GM23338 (cell line): ENCODE measurements at places on chromosomes 5 and 9. TPM values are rescaled to one million over a fixed set of nuclear protein-coding genes. Genes with fewer than 3 reads are reported as not detected.

DNA sequence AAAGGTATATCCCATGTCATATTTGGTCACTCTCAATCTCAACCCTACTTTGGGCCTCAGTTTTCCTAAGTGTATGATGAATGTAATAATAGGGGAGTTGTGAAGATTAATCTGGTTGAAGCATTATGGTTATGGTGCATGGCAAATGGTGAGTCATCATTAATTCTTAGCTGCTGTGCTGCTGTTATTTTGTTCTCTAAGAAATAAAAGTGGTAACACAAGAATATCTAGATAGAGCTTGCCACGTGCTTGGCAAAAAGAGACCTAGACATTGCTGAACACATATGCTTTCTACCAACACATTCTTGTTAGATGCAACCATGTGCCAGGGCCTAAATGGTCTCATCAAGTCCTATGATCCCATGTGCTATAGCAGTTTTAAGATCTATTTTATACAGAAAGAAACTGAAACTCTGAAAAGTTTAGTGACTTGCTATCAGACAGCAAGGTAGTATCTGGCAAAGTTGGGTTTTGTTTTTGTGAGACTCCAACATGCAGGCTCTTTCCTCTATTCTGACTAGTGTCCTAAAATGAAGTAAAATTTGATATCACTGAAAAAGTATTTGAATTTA lies 699.9 kb upstream of the MEF2C start:
- H3K27ac ChIP-seq = no peak overlapping the region
- peaks cover 16% of the 10 kb centered on the region for H3K4me1 ChIP-seq
- H3K36me3 ChIP-seq = no peaks in the 10 kb centered on the region
- no peak overlapping the region for H3K4me3 ChIP-seq
- no peak for DNase-seq

DNA sequence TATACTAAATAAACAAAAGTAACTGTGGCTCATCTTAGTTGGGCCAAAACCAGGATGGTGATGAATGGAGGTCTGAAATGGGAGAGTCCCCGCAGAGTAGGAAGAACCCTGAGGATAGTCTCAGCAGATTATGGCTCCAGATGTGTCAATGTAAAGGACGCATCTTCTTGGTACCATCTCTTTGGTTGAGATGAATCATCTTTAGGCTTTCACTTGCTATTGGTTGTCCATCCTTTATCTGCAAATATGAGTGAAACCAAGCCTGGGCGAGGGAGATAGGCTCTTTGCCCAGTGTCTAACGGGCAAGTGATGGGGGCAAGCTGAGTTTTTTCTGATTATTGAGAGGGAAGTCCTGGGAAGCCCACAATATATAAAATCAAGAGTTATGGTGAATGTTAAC lies 19.4 kb upstream of the LCP2 start:
- no peaks in the 10 kb centered on the region for H3K36me3 ChIP-seq
- no peak overlapping the region for H3K4me3 ChIP-seq
- no peak overlapping the region for H3K27ac ChIP-seq
- H3K4me1 ChIP-seq = no peaks in the 10 kb centered on the region; the same call in 1 of the 2 replicates
- no peak for DNase-seq

DNA sequence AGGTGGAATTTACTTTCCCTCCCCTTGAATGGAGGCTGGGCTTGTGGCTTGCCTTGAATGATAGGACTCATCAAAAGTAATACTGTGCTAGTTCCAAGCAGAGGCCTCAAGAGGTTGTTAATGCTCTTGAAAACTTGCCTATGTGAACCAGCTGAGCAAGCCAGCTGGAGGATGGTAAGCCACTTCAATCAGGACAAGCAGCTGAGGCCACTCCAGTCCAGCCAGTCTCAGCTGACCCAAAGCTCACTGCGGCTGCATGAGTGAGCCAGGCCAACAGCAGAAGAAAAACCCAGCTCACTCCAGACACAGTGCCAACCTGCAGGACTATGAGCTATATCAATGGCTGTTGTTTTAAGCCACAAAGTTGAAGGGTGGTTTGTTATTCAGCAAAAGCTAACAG lies 182.8 kb downstream of the MCTP1 start:
- no peaks in the 10 kb centered on the region for H3K4me1 ChIP-seq
- H3K27me3 ChIP-seq = no peaks in the 10 kb centered on the region
- H3K4me3 ChIP-seq = no peak overlapping the region
- H3K27ac ChIP-seq = no peak overlapping the region
- DNase-seq = no peak
- H3K36me3 ChIP-seq = no peaks in the 10 kb centered on the region

- H3K36me3 ChIP-seq = no peaks in the 10 kb centered on the region
- H3K27me3 ChIP-seq = no peaks in the 10 kb centered on the region
- H3K4me3 ChIP-seq = no peak overlapping the region
- DNase-seq = no peak
- H3K27ac ChIP-seq = no peak overlapping the region
- no peaks in the 10 kb centered on the region for H3K4me1 ChIP-seq
These were observed 109.1 kb upstream of the PTGER4 start for GRCh38 chr5:40570408-40571129.

The GHR gene
- total RNA-seq = 0.39 and 1.9 TPM in 2 replicates

The SAXO1 gene
- total RNA-seq = not detected in 2 replicates

GRCh38 chr9:85215961-85216360 lies 525.8 kb downstream of the AGTPBP1 start:
- H3K27me3 ChIP-seq = no peaks in the 10 kb centered on the region
- no peak for DNase-seq
- peaks cover 25% of the 10 kb centered on the region for H3K4me1 ChIP-seq
- no peak overlapping the region for H3K27ac ChIP-seq
- H3K36me3 ChIP-seq = no peaks in the 10 kb centered on the region
- H3K4me3 ChIP-seq = no peak overlapping the region

GRCh38 chr5:80238778-80239679 lies 16.8 kb downstream of the SERINC5 start:
- peaks cover 47% of the 10 kb centered on the region for H3K4me1 ChIP-seq
- H3K27ac ChIP-seq = peak overlapping the region; percentile 81
- peaks cover 15% of the 10 kb centered on the region for H3K36me3 ChIP-seq

The AK8 gene
- 0.14 and 0.82 TPM in 2 replicates for total RNA-seq

DNA sequence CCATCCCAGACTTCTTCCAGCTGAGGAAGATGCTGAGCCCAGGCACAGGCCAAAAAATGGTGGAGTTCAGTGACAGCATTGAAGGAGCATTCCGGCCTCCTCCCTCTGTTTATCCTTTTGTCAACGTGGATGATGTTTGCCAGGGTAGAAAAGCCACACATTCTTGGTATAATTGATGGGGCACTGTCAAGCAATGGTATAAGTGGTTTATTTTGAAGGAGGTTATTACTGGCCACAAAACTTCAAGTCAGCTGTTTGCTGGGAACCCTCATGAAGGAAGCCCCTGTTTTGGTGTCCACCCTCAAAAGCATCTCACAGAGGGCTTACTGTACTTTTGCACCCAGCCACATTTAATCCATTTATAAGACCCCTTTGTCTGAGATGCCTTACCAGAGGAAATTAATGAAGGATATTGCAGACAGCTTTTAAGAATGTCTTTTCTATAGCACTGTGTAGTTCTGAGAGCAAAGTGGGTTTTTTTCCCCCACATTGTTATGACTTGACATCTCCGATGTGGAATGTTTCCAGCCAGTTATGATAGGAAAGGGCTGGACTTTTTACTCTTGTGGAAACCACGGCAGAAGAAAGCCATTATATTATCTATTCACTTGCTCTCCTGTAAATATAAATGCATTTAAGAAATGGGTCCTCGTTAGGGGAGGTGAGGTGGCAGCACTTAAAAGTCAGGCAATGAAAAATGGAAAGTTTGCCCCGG lies 95.5 kb upstream of the SPATA31D4 start:
- H3K4me1 ChIP-seq = peaks cover 17% of the 10 kb centered on the region
- H3K27me3 ChIP-seq = no peaks in the 10 kb centered on the region
- no peak for DNase-seq
- H3K36me3 ChIP-seq = no peaks in the 10 kb centered on the region
- H3K4me3 ChIP-seq = no peak overlapping the region
- H3K27ac ChIP-seq = no peak overlapping the region

The PRUNE2 gene
- total RNA-seq = 22.5 and 26.5 TPM in 2 replicates

DNA sequence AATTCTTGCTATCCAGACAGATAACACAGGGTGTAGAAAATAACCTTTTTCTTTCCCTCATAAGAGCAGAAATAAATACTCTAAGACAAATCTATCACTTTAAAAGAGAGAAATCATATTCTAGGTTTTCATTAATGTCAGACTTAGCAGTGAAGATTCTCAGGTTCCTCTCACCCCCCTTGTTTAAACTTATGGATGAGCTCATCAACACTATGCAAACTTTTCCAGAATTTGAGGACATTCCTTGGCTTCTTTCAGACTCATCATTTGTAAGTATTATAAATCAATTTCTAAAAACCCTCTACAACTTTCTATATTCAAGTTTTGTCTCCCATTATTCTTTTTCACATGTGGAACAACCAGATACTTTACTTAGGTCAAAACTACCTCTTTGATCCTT lies 374.9 kb upstream of the TRPC7 start:
- no peak overlapping the region for H3K27ac ChIP-seq
- peaks cover 9% of the 10 kb centered on the region; the same call in 1 of the 2 replicates for H3K4me1 ChIP-seq
- H3K27me3 ChIP-seq = no peaks in the 10 kb centered on the region
- no peaks in the 10 kb centered on the region for H3K36me3 ChIP-seq
- DNase-seq = no peak
